ENCODE measurements at places on chromosomes 16 and 17.

DNA sequence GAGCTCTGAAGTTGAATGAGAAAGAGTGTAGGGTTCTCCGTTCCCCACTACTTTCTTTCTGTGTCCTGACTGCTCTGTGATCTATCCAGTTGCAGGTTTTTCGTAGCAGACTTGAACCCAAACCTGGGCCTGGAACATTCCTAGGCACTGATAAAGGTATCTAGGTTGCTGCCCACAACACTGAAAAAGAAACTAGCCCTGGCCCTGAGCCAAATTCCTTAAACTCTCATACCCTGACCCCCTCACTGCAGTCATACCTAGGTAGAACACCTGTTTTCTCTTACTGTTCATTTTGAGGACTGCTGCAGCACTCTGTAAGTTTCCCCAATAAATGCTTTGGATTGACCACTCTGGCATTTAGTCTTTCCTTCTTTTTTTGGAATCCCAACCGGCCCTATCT is 5.4 kb downstream of the HYDIN start:
- no peak for DNase-seq

- no peak for DNase-seq
These were observed 25.7 kb downstream of the ARHGAP17 start for GRCh38 chr16:24989494-24989893.

DNA sequence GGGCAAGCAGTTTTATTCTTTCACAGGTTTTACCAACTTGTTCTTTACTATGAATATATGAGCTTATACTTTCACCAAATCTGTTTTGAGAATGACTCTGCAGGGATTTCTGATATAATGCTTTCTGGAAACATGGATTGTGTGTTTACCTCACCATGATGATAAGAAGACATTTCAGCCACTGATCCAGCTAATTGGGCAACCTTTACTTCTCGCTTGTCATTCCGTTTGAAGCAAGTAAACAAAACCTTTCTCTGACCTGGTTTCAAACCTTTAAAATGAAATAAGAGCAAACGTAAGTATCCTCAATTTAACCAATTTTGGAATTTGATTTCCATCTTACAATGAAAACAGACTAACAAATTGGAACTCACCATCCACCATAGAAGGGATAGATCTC is 13.7 kb downstream of the TOP2A start:
- no peak for DNase-seq

DNA sequence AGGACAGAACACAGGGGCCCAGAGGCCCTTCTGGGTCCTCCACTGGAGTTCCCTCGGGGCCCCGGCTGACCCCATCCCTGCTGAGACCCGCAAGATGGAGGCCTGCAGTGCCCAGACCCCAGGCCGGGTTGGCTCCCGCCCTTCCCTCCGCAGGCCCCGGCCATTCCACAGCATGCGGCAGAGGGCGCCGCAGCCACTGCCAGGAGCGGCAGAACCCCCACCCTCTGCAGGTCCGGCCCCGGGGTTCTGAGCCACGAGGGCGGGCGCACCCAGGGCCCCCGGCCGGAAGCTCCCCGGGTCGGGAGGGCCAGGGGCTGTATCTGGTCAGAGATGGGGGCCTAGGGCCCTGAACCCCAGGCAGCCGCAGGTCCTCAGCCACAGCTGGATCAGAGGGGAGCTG is 2.4 kb upstream of the PERCC1 start:
- no peak for DNase-seq

- no peak for DNase-seq
These were observed 129.2 kb upstream of the TOM1L1 start for GRCh38 chr17:54771409-54771915.

- DNase-seq, result no peak
These were observed 17.9 kb downstream of the GAA start for GRCh38 chr17:80119271-80119791.

GRCh38 chr16:2826591-2827373 is 3.3 kb upstream of the ZG16B start:
- no peak for DNase-seq

DNA sequence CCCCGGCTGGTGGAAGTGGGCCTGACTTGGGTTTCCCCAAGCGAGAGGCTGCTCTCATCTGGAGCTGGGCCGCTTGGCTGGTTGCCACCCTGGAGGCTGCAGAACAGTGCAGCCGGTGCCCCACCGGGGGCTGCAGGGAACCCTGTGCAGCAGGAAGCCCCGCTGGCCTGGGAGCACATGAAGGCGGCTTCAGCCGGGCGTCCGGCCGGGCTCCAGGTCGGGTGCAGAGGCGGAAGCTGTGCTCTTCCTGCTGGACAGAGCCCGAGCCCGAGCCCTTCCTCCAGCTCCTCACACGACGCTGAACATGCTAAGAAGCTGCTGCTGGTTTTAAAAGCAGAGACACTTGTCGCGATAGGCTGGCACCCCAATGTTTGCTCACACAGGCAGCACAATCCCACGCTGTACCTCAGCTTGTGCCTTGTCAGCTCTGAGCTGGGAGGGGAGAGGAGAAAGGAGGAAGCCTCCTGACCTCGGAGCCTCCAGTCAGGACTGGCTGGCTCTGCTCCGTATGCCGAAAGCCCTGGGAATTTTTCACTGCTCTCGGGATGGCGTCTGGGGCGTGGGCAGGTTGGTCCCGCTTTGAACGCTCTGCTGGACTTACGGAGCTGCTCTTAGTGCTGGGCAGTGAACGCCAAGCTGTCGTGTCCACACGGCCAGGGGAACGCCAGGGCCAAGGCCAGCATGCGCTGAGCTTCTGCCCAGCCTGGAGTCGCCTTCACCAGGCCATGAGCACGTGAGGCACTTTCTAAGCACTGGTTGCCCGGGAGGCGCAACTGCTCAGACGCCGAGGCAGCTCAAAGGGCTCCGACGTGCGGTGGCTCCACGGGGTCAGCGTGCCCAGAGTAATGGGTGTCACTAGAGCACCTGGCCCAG is 8.8 kb downstream of the CDK5R1 start:
- DNase-seq, result no peak

GRCh38 chr17:37717627-37718323 is 27.1 kb downstream of the HNF1B start:
- DNase-seq, result no peak

DNA sequence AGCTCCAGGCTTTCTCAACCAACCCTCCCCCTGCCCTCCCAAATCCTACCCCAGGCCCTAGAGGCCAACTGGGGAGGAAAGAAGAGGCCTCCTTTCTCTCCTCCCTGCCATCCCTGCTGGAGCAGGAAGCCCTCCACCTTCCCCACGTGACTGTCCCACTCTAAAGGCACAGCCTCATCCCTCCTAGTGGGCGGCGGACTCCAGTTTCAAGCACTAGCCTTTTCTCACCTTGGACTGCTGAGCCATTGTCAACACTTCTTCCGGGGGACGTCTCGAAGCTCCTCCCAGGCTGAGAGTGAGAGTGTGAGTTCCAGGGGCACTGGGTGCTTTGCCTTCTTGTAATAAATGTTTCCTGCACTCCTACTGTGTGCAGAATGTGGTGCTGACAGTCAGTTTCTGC is 21.4 kb upstream of the IRX6 start:
- no peak for DNase-seq

GRCh38 chr17:32854207-32854606 is 22.7 kb downstream of the MYO1D start:
- no peak for DNase-seq

- no peak for DNase-seq
These were observed 2.4 kb downstream of the ARHGDIA start for GRCh38 chr17:81868674-81869220.

- DNase-seq, result peak; percentile 17
These were observed 4.6 kb downstream of the SLC12A4 start for GRCh38 chr16:67963662-67964321.

GRCh38 chr17:74960570-74961342 is 11.8 kb downstream of the HID1 start:
- peak; percentile 27 for DNase-seq

GRCh38 chr16:4435337-4436067 is 9.8 kb downstream of the DNAJA3 start:
- DNase-seq, result no peak

DNA sequence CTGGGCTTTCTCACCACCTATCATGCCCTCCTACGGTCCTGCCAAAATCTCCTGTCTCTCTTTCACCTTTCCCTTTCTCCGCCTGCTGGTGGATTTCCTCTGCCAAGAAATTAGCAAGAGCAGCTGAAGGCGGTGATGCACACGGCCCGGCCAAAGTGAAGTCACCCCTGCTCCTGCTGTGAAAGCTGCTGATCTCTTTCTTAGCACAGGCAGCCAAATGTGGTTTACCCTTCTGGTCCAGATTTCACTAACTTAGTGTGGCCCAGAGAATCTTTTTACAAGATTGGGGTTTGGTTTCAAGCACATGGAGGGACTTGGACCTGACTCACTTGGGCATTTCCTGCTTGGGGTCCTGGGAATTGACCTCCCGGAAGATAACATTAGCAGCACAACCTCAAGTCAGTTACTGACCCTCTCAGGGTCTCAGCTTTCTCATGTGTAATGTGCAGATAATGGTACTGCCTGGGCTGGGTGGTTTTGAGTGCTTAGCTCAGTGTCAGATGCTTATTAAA is 155.7 kb downstream of the SOCS1 start:
- no peak for DNase-seq

- DNase-seq, result no peak
These were observed 10.9 kb upstream of the MMD start for GRCh38 chr17:55432358-55433028.

DNA sequence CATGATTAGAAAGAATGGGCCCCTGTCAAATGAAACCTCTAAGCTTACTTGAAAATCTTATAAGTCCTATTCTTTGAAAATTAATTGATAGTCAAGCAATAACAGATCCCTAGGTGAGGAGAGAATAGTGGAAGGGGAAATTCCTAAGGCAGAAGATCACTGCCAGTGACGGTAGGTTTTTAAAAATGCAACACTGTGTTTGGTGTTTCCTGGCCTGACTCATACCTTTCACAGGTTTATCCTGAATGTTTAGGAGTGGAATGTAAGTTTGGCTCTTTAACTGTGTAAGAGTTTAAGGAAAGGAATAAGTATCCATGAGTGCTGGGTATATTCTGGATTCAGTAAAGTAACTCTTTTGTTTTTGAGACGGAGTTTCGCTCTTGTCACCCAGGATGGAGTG is 23.8 kb downstream of the HAPSTR1 start:
- DNase-seq, result no peak

DNA sequence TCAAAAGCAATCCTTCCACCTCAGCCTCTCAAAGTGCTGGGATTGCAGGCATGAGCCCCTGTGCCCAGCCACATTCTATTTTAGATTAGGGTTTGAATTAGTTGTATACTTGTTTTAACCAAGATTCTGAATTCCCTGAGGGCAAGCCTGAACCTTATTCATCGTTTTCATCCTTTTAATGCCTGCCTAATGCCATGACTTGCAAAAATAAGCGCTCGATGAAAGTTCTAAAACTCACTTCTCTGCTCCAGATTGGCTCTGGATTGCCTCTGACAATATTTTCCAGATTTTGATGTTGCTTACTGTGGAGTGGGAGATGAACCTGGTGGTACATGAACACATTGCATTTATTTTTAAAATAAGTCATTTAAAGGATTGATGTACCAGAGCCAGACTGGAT is 90.9 kb upstream of the CACNG3 start:
- no peak for DNase-seq

DNA sequence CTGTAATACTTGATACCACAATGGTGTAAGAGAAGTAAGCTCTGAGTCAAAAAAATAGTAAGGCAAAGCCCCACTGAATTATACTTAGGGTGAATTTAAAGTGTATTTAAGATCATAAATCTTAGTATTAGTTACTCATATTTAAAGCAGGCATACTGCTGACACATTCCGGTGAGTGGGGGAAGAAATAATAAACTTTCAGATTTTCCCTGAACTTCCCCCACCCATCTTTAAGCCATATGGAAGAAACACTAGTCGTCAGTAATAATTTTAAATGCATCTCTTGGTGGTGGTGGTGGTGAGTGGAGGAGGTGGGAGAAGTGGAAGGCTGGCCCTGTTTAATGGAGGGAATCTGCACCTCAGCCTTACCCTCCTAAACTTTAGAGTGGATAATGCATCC is 20.5 kb downstream of the MPHOSPH6 start:
- no peak for DNase-seq

Measured in left kidney (tissue), 8 donors.